Activated naive CD4-positive, alpha-beta T cell treated with anti-CD3 and anti-CD28 coated beads for 36 hours (primary cell): ENCODE measurements at places on chromosomes 3 and 15. TPM values are rescaled to one million over a fixed set of nuclear protein-coding genes. Genes with fewer than 3 reads are reported as not detected.

- H3K27me3 ChIP-seq = peaks cover 3% of the 10 kb centered on the region
- no peak overlapping the region for H3K27ac ChIP-seq
- H3K4me1 ChIP-seq = no peaks in the 10 kb centered on the region
- no peak overlapping the region for H3K4me3 ChIP-seq
- DNase-seq = no peak
Observed at GRCh38 chr3:61723038-61723437, 161.7 kb downstream of the PTPRG start.

Gene GABRG3
- not detected for total RNA-seq

DNA sequence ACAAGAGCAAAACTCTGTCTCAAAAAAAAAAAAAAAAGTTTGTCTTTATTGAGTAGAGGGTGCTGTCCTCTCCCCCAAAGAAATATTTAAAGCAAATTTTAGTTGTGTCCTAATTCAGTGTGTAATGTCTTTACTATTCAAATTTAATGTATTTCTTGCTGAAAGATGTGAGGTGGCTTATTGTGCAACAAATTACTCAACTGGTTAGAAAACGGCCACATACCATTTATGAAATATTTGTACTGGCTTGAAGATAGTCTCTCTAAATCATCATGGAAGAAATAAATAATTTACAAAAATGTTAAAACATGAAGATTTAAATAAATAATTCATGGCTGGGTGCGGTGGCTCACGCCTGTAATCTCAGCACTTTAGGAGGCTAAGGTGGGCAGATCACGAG lies 63.0 kb downstream of the SLTM start:
- no peak overlapping the region for H3K27ac ChIP-seq
- no peak for DNase-seq
- H3K27me3 ChIP-seq = no peaks in the 10 kb centered on the region
- peaks cover 2% of the 10 kb centered on the region for H3K4me1 ChIP-seq
- no peak overlapping the region for H3K4me3 ChIP-seq

DNA sequence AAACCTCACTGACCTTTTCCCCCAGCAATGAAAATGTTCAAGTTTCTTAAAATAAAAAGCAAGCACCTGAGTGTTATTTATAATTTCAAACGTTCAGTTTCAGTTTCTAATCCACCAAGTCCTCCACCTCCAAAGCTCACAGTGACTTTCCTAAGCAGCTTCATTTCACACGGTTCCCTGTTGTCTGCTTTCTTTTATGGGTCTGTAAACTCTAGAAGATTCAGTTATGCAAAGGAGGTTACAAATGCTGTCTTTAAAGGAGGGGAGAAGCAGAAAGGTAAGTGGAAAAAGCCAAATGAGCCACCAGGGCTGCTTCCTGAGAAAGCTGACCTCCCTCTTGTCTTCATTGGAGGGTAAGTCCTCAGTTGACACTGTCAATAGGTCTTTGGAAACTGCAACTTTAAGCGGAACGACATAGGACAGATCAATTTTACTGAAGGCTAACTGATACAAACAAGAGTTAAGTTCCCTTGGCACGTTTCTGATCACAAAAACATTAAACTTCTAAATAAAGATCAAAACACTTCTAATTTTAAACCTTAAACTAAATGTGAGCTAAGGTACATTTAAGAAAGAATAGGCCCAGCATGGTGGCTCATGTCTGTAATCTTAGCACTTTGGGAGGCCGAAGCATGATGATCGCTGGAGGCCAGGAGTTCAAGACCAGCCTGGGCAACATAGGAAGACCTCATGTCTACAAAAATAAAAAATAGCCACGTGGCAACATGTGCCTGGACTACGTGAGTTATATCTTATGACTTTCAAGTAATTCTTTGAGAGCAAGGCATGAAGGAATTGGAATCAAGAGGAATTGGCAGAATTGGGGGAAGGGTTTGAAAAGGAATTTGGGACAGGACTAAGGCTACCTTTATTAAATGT lies 151.9 kb upstream of the UBE2E1 start:
- H3K27ac ChIP-seq = no peak overlapping the region
- H3K36me3 ChIP-seq = no peaks in the 10 kb centered on the region
- no peak for DNase-seq
- no peak overlapping the region for H3K4me3 ChIP-seq
- peaks cover 5% of the 10 kb centered on the region for H3K27me3 ChIP-seq

GRCh38 chr3:179079537-179079936 lies 7.9 kb upstream of the ZMAT3 start:
- no peak overlapping the region for H3K27ac ChIP-seq
- peaks cover 10% of the 10 kb centered on the region for H3K4me1 ChIP-seq
- H3K36me3 ChIP-seq = no peaks in the 10 kb centered on the region
- no peaks in the 10 kb centered on the region for H3K27me3 ChIP-seq

DNA sequence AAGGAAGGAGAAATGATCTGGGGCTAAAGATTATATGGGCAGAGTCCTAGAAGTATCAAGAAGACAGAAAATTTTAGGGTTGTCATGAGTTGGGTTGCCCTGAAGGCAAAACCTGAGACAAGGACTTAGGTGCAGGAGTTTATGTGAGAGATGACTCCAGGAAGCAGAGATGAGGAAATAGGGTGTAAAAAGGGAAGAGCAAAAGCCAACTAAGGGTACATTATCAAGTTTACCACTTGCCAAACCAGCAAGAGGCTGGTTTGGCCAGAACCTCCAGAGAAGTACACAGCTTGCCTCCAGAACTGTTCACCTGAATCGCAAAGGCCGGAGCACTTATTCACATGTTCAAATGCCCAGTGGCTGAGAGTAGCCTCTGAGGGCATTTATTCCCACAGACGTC lies 116.7 kb downstream of the FHIT start:
- no peaks in the 10 kb centered on the region for H3K27me3 ChIP-seq
- no peak overlapping the region for H3K27ac ChIP-seq
- DNase-seq = no peak
- H3K4me1 ChIP-seq = no peaks in the 10 kb centered on the region

- H3K27ac ChIP-seq = no peak overlapping the region
- H3K27me3 ChIP-seq = no peaks in the 10 kb centered on the region
- no peak overlapping the region for H3K4me3 ChIP-seq
Observed at GRCh38 chr3:149288655-149289054, 44.8 kb downstream of the TM4SF18 start.

Gene TRAT1
- 19.8 TPM for total RNA-seq

DNA sequence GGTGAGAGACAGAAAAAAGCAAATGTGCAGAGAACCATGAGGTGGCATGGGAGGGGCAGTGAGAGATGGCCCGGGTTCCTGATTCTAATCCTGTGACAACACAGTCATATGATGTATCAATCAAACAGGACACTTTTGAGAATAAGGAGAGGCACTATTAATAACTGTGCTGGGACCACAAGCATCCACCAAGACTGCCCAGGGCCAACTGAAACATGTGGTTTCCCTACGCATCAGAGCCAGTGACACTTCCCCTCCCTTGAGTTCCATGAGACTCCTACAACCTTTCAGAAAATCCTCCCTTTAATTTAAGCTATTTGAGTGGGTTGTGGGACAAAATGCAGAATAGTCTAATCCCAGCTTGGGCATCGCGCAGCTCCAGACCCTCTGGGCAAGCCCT lies 17.4 kb downstream of the SH3BP5 start:
- DNase-seq = peak; percentile 50
- H3K4me1 ChIP-seq = peaks cover 75% of the 10 kb centered on the region
- no peaks in the 10 kb centered on the region for H3K27me3 ChIP-seq
- H3K4me3 ChIP-seq = no peak overlapping the region
- H3K27ac ChIP-seq = no peak overlapping the region

GRCh38 chr3:125280668-125281361 lies 68.3 kb upstream of the SLC12A8 start:
- peaks cover 5% of the 10 kb centered on the region for H3K4me1 ChIP-seq
- no peak overlapping the region for H3K27ac ChIP-seq

Gene GP5
- 0.62 TPM for total RNA-seq

Gene GORASP1
- 19.0 TPM for total RNA-seq

DNA sequence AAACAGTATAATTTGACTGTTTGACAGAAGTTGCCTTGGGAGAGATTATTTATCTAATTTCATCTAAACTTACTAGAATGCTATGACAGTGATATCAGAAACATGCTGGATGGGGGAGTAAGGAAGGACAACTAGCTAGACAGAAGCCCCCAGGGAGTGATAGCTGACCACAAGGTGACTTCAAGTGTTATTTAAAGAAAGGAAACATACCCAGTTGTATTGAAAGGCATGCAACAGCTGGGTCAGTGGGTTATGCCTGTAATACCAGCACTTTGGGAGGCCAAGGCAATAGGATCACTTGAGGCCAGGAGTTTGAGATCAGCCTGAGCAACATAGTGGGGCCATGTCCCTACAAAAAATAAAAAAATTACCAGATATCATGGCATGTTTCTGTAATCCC lies 69.6 kb downstream of the SLC49A4 start:
- peaks cover 2% of the 10 kb centered on the region for H3K36me3 ChIP-seq
- H3K4me3 ChIP-seq = no peak overlapping the region
- H3K27ac ChIP-seq = no peak overlapping the region
- H3K27me3 ChIP-seq = no peaks in the 10 kb centered on the region

GRCh38 chr3:48927928-48928327 lies 9.3 kb downstream of the ARIH2 start:
- H3K4me3 ChIP-seq = no peak overlapping the region
- no peaks in the 10 kb centered on the region for H3K27me3 ChIP-seq
- peaks cover 64% of the 10 kb centered on the region for H3K4me1 ChIP-seq
- peak overlapping the region; percentile 80 for H3K27ac ChIP-seq
- H3K36me3 ChIP-seq = peaks cover 51% of the 10 kb centered on the region
- DNase-seq = no peak

Gene DCBLD2
- 2.1 TPM for total RNA-seq

Gene ATG3
- 49.2 TPM for total RNA-seq

Gene GALNT15
- not detected for total RNA-seq

DNA sequence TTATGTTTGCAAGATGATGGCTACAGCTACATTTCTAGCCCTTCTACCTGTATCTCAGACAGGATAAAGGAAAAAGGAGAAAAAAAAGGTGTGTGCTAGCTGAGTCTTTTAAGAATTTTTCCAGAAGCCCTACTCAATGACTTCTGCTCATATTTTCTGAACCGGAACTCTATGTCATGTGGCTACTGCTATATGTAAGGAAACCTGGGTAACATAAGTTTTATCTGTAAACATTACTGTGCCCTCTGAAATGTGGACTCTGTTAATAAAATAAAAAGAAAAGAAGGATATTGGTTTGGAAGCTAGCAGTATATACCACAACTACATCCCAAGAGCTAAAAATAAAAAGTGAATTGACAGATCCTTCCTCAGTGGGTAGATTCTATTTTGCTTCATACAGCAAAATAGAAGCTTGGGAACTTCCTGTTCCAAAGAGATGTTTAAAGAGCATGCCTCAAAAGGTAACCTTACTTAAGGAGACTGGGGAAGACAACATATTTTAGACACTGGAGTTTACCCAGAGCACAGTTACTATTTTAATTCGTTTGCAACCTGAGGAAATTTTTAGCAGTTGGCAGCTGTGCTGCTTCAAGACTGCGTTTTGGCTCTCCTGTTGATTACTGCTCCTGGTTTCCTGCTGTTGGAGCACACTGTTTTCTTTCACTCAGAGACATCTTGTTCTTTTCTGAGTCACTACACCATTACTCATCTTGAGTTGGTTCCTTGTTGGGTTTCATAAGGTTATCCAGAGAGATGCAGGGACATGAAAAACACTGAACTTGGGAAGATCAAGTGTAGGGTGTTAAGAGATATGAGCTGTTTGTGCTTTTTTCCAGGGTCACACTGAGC lies 280.7 kb downstream of the NFKBIZ start:
- no peaks in the 10 kb centered on the region for H3K36me3 ChIP-seq
- no peak overlapping the region for H3K4me3 ChIP-seq

Gene CACNA1D
- total RNA-seq = not detected

Gene CX3CR1
- not detected for total RNA-seq

DNA sequence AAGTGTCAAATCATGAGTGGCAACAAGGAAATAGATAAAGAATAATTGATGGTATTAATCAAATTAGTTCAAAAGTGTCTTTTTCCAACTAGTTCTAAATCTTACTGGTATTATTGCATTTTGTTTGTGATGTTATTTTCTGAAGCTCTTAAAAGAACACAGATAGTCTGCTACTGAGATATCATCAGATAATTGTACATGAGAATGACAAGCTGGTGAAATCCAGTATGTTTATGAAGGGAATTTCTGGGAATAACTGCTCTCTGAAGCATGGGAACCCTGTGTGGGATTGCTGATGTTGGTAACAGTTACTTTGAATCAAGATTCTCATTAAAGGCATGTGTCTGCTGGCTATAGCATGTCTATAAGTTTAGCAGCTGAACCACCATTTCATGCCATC lies 190.3 kb upstream of the CDIN1 start:
- H3K4me1 ChIP-seq = no peaks in the 10 kb centered on the region
- H3K27ac ChIP-seq = no peak overlapping the region
- no peaks in the 10 kb centered on the region for H3K36me3 ChIP-seq

Gene MAP1A
- total RNA-seq = 1.4 TPM

DNA sequence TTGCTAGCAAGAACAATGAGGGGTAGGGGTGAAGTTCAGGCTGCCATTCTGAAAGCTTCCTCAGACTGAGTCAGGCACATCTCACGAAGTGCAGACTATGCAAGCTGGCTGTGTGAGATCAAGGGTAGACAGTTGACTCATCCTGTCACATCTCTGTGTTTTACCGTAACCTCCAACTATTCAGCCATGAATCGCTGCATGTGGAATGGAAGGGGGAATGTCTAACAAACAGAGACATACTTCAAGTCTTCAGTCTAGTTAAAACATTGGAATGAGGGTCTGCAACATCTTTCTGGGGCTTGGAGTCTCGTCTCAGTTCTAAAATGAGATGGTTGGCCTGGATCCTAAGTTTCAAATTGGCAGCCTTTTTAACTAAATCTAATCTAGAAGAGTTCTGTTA lies 25.9 kb downstream of the AGTR1 start:
- H3K4me3 ChIP-seq = no peak overlapping the region
- H3K4me1 ChIP-seq = no peaks in the 10 kb centered on the region
- no peak for DNase-seq
- H3K27me3 ChIP-seq = peaks cover 2% of the 10 kb centered on the region
- no peaks in the 10 kb centered on the region for H3K36me3 ChIP-seq

- H3K36me3 ChIP-seq = no peaks in the 10 kb centered on the region
- no peak overlapping the region for H3K27ac ChIP-seq
- H3K4me3 ChIP-seq = no peak overlapping the region
- no peaks in the 10 kb centered on the region for H3K4me1 ChIP-seq
Observed at GRCh38 chr3:80261082-80261481, 493.3 kb upstream of the ROBO1 start.

DNA sequence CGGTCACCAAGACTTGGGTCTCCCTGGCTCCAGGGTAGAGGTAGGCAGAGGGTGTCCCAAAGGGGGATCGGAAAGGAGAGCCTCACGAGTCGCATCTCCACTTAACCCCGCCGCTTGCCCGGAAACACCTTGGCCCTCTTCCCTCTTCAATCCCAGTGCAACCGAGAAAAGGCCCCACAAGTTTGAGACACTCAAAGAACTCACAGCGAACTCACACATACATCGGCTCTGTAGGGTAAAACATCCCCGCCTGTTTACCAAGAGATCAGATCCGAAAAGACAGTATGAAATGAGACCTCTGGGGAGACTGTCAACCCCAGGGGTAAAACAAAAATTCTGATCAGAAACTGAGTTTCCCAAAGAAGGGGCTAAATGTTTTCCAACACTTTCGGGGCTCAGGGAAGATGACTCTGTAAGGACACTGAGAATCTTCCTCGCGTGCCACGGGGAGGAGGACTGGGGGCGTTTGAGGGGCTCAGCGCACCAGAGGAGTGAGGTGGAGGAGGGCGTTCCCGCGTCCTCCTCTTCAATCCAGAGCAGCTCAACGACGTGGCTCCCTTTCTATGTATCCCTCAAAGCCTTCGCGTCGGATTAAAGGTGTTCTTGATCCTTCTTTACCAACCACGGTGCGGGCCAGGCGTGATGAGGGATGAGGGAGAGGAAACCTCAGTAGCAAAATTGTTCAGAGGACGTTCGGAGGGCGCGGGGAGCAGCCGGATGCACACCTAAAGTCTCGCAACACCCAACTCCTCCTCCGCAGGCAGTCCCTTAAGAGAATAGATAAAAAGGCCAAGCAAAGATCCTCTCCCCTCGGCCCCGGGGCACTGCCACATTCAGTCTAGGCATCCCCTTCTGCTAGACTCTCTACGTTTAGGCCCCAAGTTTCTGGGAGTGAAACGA lies 3.7 kb downstream of the WNT5A start:
- peaks cover 2% of the 10 kb centered on the region for H3K36me3 ChIP-seq
- H3K27me3 ChIP-seq = peaks cover 79% of the 10 kb centered on the region

Gene BMF
- total RNA-seq = 9.4 TPM
